ENCODE measurements at places on chromosomes 4 and X. TPM values are rescaled to one million over a fixed set of nuclear protein-coding genes. Genes with fewer than 3 reads are reported as not detected.

FGD1 gene
- 10.3 TPM for total RNA-seq

SLC6A14 gene
- total RNA-seq: not detected

TDO2 gene
- not detected for total RNA-seq

SLC4A4 gene
- 29.7 TPM for total RNA-seq

MAGEA2 gene
- total RNA-seq: not detected

NHSL2 gene
- total RNA-seq: 5.4 TPM

SASH3 gene
- total RNA-seq: 1.8 TPM

SHROOM2 gene
- 22.5 TPM for total RNA-seq

- DNase-seq: no peak
Measured at GRCh38 chrX:8811611-8812010, 10.4 kb upstream of the FAM9A start.

GRCh38 chr4:183186813-183187212 is 87.8 kb downstream of the WWC2 start:
- DNase-seq: no peak

DNA sequence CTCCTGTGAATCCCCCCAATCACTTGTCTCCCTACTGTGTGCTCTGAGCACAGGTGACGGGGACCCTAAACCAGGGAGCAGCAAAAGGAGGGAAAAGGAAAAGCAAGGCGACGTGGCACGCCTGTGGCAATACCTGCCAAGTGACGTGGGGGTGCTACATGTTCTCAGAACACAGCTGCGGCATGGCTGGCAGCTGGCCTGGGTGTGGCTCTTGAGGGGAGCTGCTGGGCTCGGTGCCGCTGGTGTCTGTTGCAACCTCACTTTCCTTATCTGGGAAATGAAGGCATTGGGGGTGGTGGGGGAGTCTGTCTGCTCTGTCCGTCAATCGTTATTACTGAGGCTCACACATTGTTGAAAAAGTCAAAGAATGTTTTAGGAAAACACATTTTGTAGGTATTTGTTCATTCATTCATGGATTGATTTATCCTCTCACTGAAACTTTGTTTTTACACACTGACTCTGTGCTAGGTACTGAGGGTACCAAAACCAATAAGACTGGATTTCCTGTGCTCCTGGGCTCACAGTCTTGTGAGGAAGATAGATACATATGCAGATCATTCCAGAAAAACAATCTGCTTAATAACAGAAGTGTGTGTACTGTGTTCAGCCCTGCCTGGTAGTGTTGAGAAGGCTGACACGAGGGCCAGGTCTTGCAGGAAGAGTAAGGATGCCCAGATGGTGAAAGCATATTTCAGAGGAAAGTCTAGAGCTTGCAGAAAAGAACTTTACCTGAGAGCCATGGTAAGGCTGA is 217.6 kb downstream of the PTTG2 start:
- no peak for DNase-seq

DNA sequence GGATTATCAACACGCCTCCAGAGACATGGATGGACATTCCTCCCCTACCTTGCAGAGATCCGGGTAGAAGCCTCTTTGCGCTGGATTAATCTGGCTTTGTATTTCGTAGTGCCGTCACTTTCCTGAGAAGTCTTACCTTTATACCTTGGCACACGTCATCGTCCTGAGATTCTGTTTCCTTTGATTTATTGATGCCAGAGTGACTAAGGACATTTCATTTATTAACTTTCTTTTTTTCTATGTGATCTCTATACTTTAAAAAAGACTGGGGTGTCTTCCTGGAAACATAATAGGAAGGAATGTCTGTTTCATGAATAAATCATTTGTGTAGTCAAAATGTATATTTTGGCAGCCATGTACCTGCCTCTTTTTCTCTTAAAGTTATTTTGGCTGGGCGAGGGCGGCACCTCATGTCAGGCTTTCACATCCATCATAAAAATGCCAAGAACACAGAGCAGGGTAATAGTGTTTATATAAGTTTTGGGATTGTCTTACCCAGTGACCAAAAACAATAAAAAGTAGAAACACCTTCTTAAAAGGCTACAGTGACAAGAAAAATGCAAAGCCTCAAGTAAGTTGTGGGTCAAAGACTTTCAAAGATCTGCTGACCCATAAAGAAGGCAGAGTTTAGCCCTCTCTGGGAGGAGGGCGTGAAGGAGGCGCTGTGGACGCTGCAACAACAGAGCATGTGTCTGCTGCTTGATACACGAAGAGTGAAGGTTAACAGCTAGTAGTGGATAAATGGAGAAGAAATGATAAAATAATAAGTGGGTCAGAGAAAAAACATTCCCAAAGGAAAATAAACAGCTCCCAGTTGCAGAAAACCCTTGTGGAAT is 124.4 kb downstream of the SHROOM3 start:
- no peak for DNase-seq

DNA sequence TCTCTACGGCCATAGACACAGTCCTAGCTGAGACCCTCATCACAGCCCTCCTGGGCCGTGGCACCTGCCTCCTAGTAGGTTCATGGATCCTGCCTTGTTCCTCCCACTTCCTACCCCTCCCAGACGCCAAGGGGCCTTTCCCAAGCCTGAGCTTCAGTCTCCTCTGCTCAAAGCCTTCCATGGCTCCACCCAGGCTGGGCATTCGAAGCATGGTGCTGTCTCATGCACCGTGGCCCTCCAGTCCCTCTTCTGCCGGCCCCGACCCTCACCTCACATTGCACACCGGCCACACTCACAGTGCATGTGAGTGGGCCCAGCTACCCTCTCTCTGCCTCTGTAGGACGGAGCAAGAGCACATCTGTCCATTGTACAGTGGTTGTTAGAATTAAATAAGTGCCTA is 21.7 kb upstream of the KIAA0232 start:
- DNase-seq: no peak

GRCh38 chr4:112082954-112083586 is 62.2 kb upstream of the FAM241A start:
- DNase-seq: no peak

- DNase-seq: no peak
Measured at GRCh38 chr4:117515921-117516320, 430.5 kb upstream of the TRAM1L1 start.

- DNase-seq: no peak
Measured at GRCh38 chrX:34716302-34716701, 59.2 kb upstream of the TMEM47 start.

DNA sequence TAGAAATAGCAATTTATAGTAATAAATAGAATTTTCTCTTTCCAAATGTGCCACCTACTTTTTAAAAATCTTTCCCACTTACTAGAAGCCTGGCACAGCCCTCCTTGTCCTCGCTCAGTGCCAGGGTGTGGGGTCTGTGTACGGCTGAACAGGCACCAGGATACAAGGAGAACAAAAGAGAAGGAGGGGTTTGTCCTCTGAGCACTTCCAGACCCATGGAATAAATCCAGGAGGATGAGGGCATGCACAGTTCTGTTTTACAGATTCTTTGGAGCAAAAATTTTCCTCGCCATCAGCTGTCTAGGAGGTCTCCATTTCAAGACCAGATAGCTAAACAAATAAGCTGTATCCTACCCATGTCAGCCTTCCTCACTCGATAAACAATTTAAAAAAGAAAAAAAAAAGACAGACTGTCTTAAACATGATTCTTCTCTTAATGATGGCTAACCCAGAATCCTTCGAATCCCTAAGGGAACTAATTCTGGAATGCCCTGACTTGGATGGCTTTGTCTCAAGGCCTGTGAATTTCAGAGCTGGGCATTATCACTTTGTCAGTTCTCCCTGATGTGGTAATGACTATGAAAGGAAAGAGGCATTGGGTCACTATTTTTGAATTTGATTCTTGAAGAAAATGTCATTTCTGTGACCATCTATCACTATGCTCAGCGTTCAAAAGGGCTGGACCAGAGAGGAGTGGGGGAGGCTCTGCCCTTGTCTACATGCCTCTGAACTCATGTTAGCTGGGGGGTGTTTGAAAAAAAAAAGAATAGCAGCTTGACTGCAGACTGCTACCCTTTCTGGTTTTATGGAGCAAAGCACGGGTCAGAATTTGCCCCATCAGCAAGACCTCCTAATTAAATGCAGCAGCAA is 151.0 kb downstream of the DCTD start:
- no peak for DNase-seq

- DNase-seq: no peak
Measured at GRCh38 chr4:8355306-8355705, 85.2 kb downstream of the ACOX3 start.

DNA sequence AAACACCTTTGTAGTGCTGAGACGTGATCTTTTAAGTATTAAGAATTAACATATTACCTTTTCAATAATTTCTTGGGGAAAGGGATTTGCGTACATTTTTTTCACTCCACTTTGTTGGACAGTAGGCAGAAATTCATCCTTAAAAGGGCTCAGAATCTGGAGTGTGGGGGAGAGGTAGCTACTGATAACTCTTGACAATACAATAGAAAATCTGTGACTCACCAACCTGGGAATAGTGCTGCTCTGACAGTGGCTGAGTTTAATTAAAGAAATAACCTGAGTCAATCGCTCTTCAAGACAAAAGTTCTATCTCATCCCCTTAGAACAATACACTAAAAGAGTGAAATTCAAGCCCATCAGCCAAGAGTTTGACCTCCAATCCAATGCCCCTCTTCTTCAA is 60.2 kb downstream of the SLC9A7 start:
- no peak for DNase-seq

- DNase-seq: no peak
Measured at GRCh38 chr4:80142394-80143306, 54.7 kb upstream of the PRDM8 start.

DNA sequence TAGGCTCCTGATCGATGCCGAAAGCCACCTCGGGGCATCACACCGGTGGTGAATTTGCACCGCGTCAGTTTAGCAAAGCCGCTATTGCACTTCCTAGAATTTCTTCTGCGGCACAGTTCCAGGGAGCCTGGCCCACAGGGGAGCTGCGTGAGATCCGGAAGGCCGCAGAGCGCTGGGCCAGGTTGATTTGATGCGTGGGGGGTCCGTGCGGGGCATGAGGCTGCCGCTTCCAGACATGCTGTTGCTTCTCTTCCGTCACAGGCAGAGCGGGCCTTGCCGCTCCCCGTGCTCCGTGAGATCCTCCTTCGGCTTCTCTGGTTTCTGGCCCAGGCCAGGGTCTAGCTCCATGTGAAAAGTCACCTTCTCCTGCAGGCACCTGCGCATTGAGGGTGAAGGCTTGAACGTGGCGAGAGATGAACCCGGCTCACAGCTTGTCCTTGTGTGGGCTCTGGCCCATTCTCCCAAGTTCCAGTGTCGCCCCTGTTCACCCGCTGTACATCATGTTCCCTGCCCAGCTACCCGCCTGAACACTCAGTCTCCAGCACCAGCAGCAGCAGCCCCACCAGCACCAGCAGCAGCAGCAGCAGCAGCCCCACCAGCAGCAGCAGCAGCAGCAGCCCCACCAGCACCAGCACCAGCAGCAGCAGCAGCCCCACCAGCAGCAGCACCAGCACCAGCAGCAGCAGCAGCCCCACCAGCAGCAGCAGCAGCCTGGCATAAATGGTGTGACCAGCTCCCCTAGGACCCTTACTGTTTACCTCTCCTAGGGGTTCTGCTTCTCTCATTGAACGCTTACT is 131.2 kb downstream of the TRIML1 start:
- no peak for DNase-seq

DNA sequence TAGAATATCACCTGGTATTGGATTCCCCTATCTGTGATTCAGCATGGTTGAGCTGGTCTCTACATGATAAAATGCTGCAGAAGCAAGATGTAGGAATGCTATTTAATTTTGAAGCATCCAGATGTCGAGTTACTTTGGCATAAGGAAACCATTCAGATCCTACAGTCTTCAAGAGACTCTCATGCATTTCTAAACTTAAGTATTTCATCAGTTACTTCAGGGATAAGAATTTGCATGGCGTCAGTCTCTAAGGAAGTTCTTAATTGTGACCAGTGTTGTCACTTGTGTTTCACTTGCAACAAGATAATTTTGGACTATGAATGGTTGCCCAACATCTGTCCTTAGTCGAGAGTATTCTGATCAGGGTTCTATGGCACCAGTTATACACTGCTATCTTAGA is 192.4 kb downstream of the CCNG2 start:
- no peak for DNase-seq

GRCh38 chrX:37578045-37578444 is 6.6 kb downstream of the LANCL3 start:
- DNase-seq: no peak

- DNase-seq: peak; percentile 74
Measured at GRCh38 chrX:22300130-22300529, 27.4 kb downstream of the CBLL2 start.

GRCh38 chrX:151753313-151754046 is 18.9 kb downstream of the CNGA2 start:
- DNase-seq: peak; percentile 44

DNA sequence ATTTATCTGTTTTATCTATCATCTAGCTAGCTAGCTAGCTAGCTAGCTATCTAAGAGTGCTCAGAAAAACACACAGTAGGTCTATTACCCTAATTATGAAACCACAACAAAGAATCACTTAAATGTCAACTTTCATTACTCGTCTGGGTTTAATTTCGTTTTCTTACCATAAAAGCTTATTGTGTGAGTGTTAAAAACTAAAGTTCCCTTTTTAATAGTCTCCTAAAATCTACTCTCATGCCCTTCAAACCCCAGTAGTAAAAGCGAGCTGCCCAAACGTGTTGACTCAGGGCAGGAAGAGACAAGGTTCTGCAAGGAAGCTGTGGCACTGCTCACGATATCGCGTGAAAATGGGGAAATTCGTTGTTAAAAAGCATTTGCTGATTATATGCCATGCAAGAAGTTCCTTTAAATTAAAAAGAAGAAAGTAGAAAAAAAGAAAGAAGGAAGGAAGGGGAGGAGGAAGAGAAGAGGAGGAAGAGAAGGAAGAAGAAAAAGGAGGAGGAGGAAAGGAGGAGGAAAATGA is 595 bp downstream of the MBNL3 start:
- DNase-seq: no peak

GRCh38 chr4:168868802-168869201 is 141.3 kb downstream of the CBR4 start:
- no peak for DNase-seq

DNA sequence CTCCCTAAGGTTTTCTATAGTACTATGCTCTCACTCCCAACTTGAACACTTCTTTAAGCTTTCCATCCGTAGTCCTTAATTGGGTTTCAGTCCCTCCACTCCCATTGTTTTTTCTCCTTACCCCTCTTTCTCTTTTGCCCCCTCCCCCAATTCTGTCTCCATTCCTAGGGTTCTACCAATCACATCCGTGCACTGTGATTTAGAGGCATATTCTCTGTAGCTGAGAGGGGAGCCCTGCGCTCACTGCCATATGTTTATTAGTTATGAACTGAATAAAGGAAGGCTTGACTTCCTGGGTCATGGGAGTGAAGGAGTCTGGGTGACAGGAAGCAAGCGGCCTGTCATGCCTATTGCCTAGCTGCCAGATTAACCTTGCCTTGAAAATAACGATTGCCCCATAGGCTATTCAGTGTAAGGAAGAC is 471 bp downstream of the MCTS1 start:
- DNase-seq: peak; percentile 35

DNA sequence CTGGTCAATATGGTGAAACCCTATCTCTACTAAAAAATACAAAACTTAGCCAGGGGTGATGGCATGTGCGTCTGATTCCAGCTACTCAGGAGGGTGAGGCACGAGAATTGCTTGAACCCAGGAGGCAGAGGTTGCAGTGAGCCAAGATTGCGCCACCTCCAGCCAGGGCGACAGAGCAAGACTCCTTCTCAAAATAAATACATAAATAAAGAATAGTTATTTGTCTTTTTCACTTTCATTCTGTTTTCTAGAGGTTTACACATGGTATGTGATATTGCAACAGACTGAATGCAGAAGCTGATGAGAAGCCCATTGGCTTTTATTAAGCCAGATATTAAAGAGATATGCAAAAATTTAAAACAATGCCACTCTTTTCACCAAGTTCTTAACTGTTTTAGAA is 8.2 kb downstream of the KLHL15 start:
- no peak for DNase-seq

Measured in cerebellum (tissue), 4 donors.